ENCODE measurements at places on chromosomes 6 and 20.

GRCh38 chr20:59062081-59062480 is 19.5 kb upstream of the PRELID3B start:
- DNase-seq, result no peak

DNA sequence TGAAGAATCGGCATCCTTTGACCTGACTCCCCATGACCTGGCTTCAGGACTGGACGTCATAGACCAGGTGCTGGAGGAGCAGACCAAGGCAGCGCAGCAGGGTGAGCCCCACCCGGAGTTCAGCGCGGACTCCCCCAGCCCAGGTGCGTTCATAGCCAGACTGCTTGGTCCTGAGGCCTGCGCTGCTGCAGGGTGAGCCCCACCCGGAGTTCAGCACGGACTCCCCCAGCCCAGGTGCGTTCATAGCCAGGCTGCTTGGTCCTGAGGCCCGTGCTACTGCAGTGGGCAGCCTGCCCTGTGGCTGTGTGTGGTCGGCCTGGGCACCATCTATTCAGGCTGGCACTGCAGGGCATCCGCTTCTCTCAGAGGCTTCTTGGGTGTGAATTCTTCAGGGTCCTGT is 15.8 kb downstream of the RTEL1 start:
- DNase-seq, result no peak

- DNase-seq, result no peak
These were observed 35.2 kb upstream of the SASH1 start for GRCh38 chr6:148307405-148307804.

GRCh38 chr6:12504325-12504966 is 212.1 kb upstream of the PHACTR1 start:
- no peak for DNase-seq

DNA sequence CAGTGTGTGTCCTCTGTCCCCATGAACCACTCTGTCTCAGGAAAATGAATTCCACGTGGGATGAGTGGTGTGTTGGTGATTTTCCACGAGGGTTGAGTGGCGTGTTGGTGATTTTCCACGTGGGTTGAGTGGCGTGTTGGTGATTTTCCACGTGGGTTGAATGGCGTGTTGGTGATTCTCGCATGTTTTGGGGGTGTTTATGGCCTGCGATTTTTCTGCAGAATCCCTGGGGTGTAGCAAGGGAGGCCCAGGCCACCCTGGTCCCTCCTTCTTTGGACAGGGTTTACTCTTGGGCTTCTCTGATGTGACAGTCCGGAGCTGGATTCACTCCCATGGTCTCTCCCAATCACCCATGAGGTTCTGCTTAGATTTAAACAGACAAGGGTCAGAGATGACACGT is 90.6 kb upstream of the FRMD1 start:
- DNase-seq, result no peak

- DNase-seq, result no peak
These were observed 1.3 kb upstream of the SIRPA start for GRCh38 chr20:1893721-1894470.

DNA sequence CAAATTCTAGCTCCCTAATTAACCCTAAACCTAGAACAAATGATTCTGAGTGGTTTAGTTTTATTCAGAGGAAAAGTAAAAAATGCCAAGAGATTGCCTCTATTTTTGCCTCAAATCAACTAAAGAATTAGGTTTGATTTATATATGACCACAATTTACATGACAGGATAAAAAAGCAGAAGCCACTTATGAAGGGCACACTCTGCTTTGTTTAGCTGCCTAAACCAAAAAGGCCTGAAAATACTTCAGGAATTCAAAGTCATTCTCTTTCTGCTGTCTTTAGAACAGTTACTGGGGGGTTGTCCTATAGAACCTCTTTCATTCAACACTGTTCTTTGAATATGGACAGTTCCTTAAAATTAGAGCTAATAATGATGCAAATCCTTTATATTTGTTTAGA is 5.3 kb downstream of the FBXO5 start:
- no peak for DNase-seq

GRCh38 chr6:10205892-10206291 is 209.0 kb downstream of the TFAP2A start:
- no peak for DNase-seq

DNA sequence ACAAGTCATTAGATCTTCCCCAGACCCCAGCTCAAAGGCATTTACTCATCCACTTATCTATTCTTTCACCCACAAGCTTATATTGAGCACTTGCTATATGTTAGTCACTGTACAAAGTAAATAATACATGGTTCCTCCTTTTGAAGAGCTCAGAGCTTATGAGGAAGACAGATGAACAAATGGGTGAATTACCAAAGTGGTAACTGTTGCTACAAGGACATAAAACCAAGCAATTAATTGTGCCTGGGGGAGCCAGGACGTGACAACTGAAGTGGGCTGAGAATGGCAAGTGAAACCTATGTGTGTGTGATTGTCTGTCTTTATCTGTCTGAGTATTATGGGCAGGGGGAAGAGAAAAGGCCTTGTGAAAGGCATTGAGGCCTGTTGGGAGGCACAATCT is 45.6 kb upstream of the AKIRIN2 start:
- no peak for DNase-seq

GRCh38 chr20:4441871-4442270 is 279.8 kb upstream of the PRND start:
- DNase-seq, result no peak

- DNase-seq, result peak; percentile 34
These were observed 27.7 kb downstream of the TFEB start for GRCh38 chr6:41707565-41708200.

- no peak for DNase-seq
These were observed 107.4 kb downstream of the TRIM27 start for GRCh38 chr6:28816339-28816908.

GRCh38 chr6:35445691-35446090 is 6.4 kb upstream of the FANCE start:
- DNase-seq, result no peak

DNA sequence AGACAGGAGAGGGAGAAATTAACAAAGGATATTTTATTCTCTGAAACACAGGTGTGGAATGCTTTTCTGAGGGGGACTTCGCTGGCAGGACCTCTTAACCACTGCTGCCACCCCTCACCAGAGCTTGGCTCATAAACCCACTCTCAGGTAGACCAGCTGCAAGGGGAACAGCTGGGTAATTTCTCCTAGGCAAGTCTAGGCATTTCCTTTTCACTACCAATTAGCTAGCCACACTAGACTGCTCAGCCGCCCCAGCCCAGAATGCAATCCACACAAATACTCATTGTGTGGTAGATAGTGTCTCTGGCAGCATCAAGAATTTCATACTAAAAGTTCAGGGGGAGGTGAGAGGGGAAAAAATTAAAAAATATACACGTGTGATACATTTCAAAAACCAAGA is 267.6 kb upstream of the ID4 start:
- DNase-seq, result no peak

GRCh38 chr20:7710440-7710839 is 229.8 kb downstream of the HAO1 start:
- no peak for DNase-seq

- no peak for DNase-seq
These were observed 47.0 kb downstream of the ENPP1 start for GRCh38 chr6:131854803-131855202.

DNA sequence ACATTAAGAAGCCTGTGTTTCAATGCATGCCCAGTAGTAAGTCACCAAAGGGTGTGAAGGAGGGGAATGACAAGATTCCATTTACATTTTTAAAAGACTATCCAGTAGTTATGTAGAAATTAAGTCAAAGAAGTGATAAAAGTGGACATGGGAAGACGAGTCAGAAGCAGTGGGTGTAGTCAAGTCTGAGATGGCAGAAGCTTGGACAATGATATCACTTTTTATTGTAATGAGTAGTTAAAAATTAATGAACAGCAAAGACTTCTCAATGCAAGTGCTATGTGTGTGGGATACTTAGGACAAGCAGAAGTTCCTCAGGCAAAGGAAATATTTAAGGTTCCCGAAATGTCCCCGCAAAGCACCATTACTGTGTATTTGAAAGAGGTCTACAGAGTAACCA is 156.0 kb downstream of the DST start:
- DNase-seq, result no peak

GRCh38 chr6:36154286-36154685 is 24.0 kb downstream of the MAPK13 start:
- no peak for DNase-seq

- no peak for DNase-seq
These were observed 364.8 kb downstream of the KIF16B start for GRCh38 chr20:16208443-16208842.

DNA sequence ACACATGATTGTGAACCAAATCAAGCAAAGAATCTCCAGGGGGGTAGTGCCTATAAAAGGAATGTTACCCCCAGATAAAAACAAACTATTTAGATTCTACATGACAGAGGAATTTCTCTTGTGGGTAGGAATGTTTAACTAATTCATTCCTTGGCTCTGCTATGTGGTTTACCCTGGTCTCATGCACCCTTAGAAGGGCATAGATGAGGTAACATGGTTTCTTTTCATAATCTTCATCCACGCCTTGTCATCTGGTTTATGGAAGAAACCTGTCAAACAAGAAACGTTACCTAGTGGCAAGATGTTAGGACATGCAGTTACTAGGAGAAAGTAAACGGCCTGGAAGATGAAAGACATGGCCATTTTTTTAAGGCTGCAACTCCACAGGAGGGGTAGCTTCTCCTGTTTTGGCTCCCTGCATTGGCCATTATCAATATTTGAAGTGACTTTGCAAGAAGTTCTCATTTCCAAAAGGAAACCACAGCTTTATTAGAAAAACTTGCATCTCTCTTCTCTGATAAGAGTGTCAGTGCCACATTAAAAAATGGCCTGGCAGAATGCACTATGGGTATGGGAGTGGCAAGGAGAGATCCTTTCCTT is 45.5 kb downstream of the STX11 start:
- DNase-seq, result no peak

GRCh38 chr20:48802647-48803046 is 25.2 kb downstream of the PREX1 start:
- DNase-seq, result no peak

GRCh38 chr20:13333036-13333435 is 112.0 kb downstream of the ISM1 start:
- no peak for DNase-seq

GRCh38 chr20:19330731-19331130 is 118.3 kb downstream of the SLC24A3 start:
- no peak for DNase-seq

DNA sequence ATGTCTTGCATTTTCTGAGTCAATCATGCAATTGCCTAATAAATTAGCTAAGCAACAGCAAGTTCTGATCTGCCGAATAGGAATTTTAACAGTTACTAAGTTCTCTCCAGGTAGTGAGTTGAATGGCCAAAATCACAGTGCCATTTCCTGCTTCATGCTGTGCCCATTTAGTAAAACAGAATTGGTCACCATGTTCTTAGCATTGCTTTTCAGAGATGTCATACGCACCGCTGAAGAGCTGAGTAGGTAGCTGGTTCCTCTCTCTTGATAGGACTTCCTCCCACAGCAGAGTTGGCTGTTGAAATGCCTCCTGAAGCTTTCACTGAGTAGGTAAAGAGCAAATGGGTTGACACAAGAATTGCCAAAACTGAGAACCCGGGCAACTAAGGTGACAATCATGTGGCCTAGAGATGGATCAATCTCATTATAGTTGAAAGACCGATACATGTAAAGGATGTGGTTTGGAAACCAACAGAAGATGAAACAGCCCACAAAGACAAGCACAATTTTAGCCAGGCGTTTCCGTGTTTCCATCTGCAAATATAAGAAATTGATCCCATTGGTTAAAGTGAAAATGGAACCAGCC is 57.1 kb upstream of the GJE1 start:
- no peak for DNase-seq

GRCh38 chr6:43986177-43986825 is 141.0 kb downstream of the MRPL14 start:
- DNase-seq, result no peak

DNA sequence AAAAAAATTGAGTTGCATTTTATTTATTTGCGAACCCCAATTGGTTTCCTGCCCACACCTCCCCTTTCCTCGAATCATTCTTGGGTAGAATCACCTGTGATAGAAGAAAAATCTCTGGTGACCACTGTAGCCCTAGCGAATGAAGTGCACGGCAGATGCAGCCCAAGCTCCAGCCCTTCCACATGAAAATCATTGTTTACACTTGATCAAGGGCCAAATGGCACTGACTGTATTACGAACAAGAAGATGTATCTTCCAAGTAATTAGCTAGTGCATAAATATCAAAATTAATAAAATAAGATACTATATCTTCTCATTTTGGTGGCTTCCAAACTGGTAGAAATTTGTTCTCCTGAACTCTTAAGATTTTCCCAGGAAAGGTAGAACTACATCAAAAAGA is 93.4 kb upstream of the ARID1B start:
- DNase-seq, result no peak

DNA sequence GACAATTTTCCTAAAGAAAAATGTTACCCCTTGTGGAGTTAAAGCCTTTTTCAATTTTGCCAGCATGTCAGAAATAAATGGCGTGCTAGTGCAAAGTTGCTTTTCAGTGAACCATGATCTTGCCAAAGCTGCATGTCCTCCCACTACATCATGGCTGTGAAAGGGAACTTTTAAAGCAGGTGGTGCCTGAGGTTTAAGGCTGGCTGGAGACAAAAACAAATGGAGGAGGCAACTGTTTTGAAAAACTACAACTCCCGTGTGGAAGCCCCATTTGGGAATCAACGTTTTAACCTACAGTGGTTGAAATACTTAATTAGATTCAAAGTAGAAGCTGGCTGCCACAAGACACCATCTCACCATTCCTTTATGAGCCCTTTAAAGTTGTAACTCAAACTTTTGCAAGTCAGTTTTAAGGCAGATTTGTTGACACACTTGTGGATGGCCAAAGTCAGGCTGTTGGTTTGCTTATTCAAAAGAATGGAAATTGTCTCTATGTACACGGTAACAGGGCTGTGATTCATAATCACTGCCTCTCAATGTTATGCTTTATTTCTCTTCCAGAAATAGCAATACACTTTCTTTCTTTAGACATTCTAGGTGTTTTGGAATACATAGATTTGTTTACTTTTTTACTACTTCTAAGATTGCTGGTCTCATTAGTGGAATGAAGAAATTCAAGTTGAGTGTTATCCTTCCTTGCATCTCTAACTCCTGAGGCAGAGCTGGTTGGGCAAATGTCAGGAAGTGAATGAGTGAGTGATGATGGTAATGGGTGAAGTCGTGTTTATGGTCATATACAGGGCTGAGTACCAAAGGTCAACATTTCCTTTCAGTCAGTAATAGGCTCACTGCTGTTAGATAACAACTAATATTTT is 196.4 kb upstream of the GMDS start:
- no peak for DNase-seq

Data from activated naive CD8-positive, alpha-beta T cell treated with anti-CD3 and anti-CD28 coated beads, Interleukin-2, amount 50 U/mL, for 24 hours (primary cell).